Stimulated activated CD8-positive, alpha-beta memory T cell treated with anti-CD3 and anti-CD28 coated beads, Interleukin-2, amount 100 ng/mL, for 1 hour (primary cell): ENCODE measurements at places on chromosomes 7 and 10.

DNA sequence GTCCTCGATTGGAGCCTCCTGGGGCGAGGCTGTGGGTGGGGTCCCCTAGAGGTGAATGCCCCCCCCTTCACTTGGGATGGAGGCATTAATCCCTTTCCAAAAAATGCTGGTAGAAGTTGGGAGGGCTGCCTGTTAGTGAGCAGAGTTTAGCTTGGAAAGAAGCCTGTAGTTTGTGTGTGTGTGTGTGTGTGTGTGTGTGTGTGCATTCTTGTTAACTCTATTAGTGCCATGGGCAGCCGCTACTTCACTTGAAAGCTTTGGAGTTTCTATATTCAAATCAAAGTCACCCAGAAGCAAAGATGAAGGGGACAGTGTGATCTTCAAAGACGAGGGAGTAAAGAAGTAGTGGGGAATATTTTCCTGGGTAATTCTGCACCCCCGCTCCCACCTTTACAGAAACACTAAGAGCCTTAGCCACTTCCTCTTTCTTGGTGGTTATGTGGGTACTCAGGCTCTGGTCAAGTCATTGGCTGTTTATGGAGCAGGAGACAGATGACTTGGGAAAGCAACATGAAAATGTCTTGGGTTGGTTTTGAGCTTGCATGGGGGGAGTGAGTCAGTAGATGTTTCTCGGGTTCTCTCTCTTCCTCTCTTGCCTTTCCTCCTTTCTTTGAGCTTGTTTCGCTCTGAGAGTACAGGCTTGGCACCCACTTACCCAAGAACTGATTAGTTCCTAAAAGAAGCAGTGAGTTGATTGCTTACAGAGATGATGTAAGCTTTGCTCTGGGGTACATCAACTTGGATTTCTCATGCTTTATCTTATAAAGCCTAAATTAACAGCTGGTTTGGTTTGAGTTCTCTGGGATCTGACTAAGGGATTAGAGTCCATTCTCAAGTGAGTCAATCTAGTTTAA is 35.9 kb downstream of the TCF7L2 start:
- no peak for DNase-seq

- DNase-seq = no peak
Measured at GRCh38 chr10:58898854-58899573, 277.4 kb upstream of the PHYHIPL start.

- DNase-seq = no peak
Measured at GRCh38 chr7:93980744-93981479, 23.2 kb downstream of the BET1 start.

GRCh38 chr7:31788445-31788844 is 101.4 kb downstream of the PPP1R17 start:
- DNase-seq = no peak

- DNase-seq = no peak
Measured at GRCh38 chr7:69109246-69109645, 489.0 kb upstream of the AUTS2 start.

DNA sequence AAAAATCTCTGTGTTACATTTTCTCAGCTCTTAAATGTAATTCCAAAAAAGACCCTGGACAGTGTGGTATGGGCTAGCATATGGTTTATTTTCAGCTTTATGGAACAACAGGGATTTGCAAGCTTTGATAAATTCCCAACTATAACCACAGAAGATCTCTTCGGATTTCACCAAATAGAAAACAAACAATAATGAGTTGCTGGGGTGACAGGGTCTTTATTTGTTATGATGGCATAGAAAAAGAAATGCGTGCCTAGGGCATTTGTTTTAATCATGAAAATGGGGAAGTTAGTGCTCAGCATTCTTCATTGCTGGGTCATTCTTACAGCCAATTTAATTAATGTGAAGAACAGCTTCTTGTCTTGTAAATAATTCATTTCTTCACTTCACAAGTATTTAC is 139.0 kb downstream of the LRRN3 start:
- DNase-seq = no peak

DNA sequence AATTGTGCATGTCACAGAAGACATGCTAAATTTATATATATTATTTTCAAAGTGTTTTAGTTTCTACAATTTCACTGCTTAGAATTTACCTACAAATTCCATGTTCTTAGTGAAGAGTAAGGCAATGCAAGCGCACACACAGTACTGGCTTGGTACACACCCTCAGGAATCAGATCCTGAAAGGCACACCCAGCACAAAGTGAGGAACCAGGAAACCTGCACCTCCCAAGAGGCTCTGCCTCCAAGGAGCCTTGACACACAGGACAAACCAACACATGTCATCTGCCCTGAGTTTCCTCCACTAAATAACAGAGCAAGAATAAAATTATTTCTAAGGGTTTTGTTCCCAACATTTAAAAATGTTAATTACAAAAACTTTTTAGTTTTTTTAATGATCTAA is 156.2 kb downstream of the PARD3 start:
- no peak for DNase-seq

DNA sequence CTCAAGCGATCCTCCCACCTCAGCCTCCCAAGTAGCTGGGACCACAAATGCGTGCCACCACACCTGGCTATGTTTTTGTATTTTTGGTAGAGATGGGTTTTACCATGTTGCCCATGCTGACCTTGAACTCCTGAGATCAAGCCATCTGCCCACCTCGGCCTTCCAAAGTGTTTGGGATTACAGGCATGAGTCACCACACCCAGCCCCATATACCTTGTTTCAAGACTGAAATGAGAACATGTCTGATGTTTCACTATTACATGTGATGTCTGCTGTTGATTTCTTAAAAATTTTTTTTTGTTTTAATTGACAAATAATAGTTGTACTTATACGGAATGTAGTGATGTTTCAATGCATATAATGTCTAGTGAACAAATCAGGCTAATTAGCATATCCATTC is 14.5 kb downstream of the KLHL7 start:
- no peak for DNase-seq

GRCh38 chr10:80590585-80591125 is 53.0 kb downstream of the SH2D4B start:
- no peak for DNase-seq

GRCh38 chr10:23362069-23362830 is 17.7 kb upstream of the C10orf67 start:
- no peak for DNase-seq

DNA sequence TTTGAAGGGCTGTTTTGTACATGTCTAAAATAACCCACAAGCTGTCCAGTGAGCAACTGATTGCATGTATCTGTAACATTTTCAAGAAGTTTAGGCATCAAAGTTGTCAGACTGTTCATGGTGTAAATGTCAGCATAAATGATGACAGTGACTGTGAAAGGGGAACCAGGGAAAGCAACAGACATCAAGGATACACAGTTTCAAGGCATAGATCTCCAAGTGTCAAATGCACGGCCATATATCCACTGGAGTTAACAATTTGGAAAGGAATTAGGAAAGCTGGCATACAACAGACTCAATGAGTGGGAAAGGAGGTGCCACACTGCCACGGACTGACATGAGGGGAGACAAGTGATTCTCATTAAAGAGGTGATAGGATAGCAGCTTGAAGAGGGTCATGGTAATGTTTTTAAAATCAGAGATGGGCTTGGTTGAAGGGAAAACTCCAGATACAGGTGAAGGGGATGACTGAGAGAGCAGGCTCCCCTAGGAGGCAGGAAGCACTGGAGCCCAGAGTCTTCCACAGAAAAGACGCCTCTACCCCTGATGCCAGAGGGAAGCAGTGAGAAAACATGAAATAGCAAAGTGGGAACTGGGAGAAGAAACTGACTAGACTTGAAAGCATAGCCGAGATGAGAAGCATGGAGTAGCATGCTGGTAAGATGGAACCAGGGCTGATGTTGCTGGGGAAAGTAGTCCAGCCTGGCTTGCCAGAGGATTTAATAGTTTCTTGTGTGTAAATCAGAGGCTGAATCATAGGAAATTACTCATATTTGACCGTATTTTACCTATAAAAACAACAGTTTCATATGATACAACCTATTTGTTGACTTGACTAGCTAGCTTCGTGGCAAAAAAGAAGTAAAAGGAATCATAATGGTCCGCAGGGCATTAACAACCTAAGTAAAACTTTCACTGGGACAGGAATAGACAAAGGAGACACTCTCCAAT is 18.6 kb downstream of the NSMCE4A start:
- no peak for DNase-seq

DNA sequence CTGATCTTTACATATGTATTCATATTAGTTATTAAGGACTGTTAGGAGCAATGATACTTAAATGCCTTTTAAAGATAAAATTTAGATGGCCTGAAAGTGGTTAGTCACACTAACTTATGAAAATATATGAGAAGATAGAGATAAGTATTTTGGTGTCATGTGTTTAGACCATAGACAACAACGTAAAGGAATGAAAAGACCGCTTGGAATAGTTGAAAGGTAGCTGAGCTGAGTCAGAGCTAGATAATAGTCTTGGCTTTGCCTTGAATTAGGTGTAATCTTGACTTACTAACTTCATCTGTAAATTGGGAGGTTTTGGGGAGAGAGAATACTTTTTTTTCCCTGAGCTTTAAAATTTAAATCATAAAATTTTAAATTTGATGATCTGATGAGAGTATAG is 127.0 kb downstream of the LYZL1 start:
- DNase-seq = no peak

DNA sequence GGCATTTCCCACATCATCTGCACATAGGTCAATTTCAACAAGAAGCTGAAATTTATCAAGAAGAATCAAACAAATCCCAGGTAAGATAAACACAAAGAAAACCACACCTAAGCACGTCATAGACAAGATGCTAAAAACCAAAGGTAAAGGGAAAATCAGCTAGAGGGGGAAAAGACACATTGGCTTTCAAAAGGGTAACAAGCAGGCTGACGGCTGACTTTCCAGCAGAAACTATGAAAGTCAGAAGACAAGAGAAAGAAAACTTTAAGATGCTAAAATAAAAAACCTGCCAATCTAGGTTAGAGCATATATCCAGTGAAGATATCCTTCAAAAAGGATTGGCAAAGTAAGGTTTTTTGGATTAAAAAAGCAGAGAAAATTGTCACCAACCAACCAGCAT is 59.9 kb upstream of the RHEB start:
- no peak for DNase-seq

DNA sequence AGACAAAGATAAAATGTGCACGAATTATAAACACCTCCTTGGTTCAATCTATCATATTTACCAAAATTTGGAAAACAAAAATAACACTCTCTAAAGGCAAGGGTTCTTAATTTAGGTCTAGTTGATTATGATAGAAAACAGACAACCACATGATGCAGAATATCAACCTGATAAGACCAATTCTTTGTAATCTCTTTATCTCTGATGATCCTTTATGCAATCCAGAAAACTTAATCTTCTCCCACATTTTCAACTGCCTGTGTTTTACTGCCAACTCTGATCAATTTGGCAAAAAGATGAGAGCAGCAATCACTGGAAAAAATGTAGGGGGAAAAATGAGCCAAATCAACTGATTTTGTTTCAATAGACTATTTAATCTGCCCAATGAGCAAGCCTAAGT is 148.5 kb downstream of the LRRN3 start:
- no peak for DNase-seq

- DNase-seq = no peak
Measured at GRCh38 chr7:22856416-22856815, 33.8 kb upstream of the TOMM7 start.

DNA sequence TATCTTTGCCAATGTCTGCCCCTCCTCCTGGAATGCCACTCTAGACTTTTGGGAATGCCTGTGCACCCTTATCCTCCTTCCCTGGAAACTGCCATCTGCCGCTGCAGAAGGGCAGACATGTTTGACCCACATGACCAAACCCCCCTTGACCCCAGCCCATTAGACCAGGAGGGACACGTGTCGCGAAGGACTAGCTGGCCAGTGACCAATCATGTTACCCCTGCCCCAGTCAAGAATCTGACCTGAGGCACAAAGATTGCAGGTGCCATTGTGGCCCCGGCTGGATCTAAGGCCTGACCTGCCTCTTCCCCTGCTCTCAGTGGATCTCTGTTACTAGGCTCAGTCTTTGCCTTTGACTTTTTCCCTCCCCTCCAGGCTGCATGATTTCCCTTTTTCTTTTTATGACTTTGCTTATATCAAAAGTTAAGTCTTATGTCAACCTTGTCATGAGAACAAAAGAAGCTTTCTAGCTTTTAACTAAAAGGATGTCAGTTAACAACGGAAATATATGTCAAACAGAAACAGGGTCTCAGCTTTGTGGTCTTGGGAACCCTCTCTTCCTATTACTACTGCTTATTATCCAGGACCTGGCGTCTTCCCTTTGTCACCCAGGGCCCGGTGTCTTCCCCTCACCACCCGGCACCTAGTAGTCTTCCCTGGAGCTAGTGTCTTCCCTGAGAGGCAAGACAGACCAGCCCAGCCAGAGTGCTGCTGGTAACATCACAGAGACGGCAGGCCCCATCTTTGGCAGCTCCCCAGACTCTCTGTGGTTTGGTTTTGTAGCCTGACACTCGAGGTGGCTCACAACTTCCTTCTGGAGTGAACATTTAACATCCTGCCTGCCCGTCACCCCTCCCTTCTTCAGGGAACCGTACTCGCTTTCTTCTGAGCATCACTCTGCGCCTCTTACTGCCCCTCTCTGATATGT is 24.4 kb upstream of the PPIF start:
- peak; percentile 65 for DNase-seq

DNA sequence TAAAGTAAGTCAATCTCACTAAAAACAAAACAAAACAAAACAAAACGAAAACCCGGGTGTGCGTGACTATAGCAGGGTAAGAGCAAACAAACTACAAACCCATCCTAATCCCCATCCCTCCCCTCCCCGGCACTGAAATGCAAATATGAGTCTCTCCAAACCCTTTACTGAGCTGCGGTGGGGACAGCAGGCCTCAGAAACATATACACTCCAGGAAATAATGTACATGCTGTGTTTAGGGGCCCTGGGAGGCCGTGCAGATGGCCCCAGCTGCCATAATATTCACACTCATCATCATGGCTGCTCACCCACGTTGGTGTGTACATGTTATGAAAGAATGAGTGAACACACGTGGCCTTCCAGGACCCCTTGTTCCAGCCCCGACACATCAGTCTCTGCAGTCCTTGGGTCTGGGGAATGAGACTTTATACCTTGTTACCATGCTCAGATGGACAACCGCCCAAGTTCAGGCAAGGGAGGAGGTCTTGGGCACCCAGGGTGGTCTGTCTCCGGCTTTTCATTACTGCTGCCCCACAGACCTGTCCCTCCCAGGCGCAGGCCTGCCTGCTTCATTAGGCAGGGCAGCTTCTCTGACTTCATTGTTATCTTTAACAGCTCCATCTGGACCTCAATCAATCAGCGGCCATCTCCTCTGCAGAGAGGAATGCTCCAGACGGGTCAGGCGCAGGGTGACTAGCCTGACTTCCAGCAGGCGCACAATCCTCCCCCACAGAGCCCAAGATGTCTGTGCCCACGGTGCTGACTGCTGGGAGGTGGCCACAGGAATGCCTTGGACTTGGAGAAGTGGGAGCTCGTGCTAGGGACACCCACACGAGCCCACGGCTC is 20.6 kb downstream of the HSPA12A start:
- DNase-seq = no peak

- no peak for DNase-seq
Measured at GRCh38 chr10:131154306-131155025, 157.1 kb downstream of the TCERG1L start.

- DNase-seq = no peak
Measured at GRCh38 chr7:157234271-157234670, 95.5 kb downstream of the UBE3C start.
